ENCODE measurements at places on chromosomes 6 and 20.

GRCh38 chr6:85620308-85620707 is 22.4 kb downstream of the SYNCRIP start:
- DNase-seq: no peak

DNA sequence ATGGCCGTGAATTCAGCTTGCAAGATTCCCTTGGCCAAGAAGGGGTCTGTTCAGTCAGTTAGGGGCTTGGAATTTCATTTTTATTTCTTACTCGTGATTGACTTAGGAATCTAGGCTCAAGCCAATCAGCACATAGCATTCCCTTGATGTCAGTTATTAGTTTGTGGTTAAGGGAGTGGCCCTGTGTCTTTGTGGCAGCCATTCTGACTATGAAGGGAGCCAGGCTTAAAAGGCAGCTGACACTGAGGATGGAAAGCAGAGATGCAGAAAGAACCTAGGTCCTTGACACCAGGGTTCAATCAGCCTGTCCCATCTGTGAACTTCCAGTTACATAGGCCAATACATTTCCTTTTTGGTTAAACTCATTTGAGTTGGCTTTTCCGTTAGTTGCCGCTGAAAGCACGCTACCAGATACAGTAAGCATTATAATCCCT is 48.1 kb downstream of the MCUR1 start:
- DNase-seq: no peak

- no peak for DNase-seq
These were observed 362.0 kb upstream of the CITED2 start for GRCh38 chr6:139736325-139736906.

- no peak for DNase-seq
These were observed 21.9 kb downstream of the SIRPD start for GRCh38 chr20:1535420-1536175.

- DNase-seq: no peak
These were observed 16.1 kb downstream of the SCAF8 start for GRCh38 chr6:154749341-154749740.
